ENCODE measurements at places on chromosomes 2 and 18. TPM values are rescaled to one million over a fixed set of nuclear protein-coding genes. Genes with fewer than 3 reads are reported as not detected.

DNA sequence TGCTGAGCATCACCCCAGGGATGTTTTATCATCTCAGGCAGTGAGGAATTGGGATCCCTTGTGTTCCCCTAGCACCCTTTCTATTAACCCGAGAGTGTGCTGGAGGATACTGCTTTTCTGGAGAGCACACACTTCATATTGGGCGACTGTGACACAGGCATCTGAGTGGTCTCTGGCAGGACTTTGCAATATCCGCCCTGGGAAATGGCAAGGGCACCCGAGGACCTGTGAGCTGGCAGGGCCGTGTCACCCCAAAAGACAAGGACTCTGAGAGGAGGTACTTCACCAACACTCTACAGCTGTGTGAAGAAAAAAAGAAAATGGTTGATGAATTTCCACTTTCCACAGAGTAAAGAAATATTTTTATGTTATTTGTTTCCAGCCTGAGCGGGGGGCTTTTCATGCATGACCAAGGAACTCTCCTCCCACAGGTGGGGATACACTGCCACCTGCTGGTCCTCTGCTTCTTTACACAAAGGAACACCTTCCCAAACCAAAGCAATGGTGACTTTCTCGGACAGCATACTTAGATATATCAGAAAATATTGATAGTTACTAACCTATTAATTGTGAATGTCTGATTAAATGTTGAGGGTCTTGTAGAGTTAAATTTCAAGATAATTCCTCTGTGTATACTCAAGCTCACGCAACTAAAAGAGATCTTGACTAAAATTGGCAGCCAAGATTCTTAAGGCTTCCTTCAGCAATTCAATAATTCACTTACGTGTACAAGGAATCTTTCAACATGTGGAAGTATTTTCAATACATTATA is 45.9 kb upstream of the REG3G start:
- DNase-seq: no peak

The CFC1 gene
- total RNA-seq: not detected

GRCh38 chr18:13480571-13481255 is 245.6 kb downstream of the FAM210A start:
- no peak for DNase-seq

DNA sequence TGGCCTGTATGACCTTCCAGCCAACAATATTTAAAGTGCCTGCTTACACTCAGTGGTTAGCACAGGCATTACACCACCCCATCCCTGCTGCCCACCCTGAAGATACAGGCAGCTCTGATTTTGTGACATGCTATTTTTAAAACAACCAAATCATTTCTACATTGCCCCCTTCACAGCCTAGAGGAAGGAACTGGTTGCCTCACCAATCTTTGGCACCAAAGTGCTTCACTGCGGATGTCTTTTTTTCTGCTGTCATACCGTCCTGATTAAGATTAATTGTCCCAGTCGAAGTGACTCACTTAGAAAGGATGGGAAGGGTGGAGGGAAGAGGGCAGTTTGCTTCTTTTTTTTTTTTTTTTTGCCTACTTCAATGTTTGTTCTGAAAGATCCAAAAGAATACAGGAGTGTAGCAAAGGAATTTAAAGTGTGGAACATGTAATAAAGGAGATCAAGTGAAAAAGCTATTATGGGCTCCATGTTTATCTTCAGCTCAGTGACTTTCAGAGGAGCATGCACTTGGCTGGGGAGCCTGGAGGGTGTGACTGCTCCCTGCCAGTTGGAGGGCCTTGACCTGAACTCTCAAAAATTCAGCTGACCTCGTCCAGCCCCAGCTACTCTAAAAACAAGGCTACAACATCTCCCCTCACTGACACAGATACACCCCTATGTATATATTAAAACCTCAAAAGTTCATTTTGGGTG is 501.1 kb upstream of the TNP1 start:
- DNase-seq: peak; percentile 65

DNA sequence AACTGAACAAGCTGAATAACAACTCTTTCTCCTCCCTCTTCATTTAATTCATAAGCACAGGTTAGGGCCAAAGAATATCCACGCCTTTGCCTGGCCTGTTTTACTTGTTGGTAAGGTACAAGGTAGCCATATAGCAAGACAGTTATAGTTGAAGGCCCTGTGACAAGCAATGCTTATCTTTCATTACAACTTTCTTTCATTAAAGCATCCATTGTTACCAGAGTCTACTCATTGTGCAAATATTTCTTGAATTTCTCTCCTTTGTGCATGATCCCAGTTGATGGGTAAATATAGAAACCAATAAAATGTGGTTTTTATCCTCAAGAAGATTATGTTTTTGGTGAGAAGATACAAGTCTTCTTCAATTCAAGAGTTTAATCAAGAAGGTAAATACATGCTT is 140.2 kb downstream of the UBE2E3 start:
- no peak for DNase-seq

DNA sequence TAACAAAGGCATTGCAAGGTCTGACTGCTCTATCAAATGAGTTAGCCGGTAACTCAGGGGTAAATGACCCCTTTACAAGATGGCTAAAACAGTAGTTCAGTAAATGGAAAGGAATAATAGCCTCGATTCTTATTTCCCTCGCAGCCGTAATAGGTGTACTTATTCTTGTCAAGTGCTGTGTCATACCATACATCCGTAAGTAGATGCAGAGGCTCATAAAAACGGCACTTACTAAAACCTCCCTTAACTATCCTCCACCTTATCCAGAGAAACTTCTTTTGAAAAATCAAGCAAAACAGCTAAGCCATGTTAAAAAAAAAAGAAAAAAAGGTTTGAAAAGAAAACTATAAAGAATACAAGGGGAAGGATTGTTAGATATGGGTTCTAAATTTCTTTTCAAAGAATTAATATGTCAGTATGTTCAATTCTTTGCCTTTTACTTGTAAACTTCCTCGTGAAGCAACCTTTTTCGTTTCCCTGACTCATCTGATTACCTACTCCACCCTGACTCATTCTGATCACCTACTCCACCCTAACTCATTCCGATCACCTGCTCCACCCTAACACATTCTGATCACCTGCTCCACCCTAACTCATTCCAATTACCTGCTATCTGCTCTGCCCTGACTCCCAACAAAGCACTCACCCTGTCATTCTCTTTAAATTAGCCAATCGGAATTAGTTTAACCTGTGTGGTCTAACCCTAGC is 127.5 kb downstream of the SPAG16 start:
- DNase-seq: no peak

GRCh38 chr2:4420032-4420431 is 716.7 kb downstream of the DCDC2C start:
- DNase-seq: no peak

DNA sequence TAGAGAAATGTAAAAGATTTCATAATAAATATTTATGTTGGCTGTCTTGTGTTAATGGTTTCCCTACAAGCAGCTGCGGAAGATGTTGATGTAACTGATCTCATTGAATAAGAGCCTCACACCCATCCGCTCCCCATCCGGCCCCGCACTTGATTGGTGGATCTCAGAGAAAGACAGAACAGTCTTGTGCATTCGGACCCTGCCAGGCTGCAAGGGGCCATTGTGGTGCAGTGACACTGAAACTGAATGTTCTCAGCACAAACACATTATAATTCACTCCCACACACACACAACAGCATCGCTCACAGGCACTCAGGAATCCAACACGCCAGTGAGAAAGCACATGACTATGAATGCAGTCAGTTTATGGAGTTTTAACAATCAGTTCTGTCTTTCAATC is 47.8 kb downstream of the PRELID3A start:
- DNase-seq: no peak

The AMER3 gene
- not detected for total RNA-seq

- no peak for DNase-seq
These were observed 5.8 kb downstream of the CIB4 start for GRCh38 chr2:26635401-26635800.

GRCh38 chr2:117917223-117917917 is 96.5 kb downstream of the CCDC93 start:
- DNase-seq: no peak

GRCh38 chr2:237097911-237098702 is 12.4 kb downstream of the COPS8 start:
- no peak for DNase-seq

GRCh38 chr18:59795882-59796281 is 98.7 kb upstream of the CCBE1 start:
- DNase-seq: no peak

- no peak for DNase-seq
These were observed 233.5 kb upstream of the RBBP8 start for GRCh38 chr18:22699629-22700028.

GRCh38 chr2:219314804-219315468 is 5.7 kb upstream of the PTPRN start:
- no peak for DNase-seq

- DNase-seq: no peak
These were observed 45.2 kb downstream of the USP34 start for GRCh38 chr2:61425605-61426155.

The TIMM21 gene
- total RNA-seq: 27.0 TPM

DNA sequence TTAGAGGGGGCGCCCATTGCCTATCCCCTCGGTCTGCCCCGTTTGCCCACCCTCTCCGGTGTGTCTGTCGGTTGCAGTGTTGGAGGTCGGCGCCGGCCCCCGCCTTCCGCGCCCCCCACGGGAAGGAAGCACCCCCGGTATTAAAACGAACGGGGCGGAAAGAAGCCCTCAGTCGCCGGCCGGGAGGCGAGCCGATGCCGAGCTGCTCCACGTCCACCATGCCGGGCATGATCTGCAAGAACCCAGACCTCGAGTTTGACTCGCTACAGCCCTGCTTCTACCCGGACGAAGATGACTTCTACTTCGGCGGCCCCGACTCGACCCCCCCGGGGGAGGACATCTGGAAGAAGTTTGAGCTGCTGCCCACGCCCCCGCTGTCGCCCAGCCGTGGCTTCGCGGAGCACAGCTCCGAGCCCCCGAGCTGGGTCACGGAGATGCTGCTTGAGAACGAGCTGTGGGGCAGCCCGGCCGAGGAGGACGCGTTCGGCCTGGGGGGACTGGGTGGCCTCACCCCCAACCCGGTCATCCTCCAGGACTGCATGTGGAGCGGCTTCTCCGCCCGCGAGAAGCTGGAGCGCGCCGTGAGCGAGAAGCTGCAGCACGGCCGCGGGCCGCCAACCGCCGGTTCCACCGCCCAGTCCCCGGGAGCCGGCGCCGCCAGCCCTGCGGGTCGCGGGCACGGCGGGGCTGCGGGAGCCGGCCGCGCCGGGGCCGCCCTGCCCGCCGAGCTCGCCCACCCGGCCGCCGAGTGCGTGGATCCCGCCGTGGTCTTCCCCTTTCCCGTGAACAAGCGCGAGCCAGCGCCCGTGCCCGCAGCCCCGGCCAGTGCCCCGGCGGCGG is 1.7 kb downstream of the MYCN start:
- DNase-seq: peak; percentile 30

GRCh38 chr2:149513461-149513860 is 74.1 kb downstream of the MMADHC start:
- no peak for DNase-seq

The CCBE1 gene
- total RNA-seq: 60.4 TPM

DNA sequence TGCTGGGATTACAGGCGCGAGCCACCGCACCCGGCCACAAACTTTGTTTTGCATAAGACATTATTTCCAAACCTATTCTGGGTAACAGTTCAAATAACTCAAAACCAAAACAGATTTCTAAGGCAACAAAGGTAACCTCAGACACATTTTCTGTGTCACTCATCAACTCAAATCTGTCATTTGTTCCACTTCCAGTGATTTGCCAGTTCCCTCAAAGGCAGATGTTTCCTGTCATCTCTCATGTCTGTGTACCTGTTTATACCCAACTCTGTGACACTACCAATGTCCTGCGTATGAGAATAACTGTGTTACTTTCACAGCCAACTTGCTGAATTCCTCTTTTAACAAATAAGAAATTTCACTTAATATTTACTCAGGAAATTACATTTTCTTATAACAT is 54.4 kb downstream of the SCN3A start:
- DNase-seq: no peak

DNA sequence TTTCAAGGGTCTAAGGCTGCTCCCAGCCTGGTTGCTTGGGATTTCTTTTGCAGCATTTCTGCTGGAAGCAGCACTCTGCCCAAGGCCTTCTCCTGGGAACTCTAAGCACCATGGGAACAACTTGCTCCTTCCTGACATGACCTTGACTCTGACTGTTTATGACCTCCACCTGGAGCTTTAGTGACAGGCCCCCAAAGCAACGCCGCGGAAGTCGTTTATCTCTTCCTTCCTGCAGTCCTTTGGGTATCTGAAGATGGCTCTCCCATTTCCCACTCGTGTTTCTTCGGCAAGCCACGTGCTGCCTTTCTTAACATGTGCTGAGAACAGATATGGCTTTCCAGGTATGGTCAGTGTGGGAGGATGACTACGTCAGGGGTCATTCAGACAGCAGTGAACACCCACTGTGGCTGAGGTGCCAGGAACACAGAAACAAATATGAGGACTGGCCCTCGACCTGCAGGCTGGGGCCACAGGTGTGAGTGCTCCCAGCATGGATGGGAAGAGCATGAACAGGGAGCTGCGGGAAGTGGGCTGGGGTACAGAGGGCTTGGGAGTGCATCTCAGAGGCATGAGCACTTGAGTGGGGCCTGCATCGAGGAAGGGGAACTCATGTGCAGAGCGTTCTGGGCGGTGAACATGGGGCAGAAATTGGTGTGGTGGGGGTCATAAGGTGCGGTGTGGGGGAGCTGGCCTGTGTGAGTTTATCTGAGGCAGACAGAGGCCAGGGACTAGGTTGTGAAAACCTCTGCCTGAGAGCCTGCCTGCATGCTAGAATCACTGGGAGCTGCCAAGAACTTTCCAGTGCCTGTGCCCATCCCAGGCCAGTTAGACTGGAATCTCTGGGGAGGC is 140.5 kb downstream of the TSN start:
- DNase-seq: no peak

DNA sequence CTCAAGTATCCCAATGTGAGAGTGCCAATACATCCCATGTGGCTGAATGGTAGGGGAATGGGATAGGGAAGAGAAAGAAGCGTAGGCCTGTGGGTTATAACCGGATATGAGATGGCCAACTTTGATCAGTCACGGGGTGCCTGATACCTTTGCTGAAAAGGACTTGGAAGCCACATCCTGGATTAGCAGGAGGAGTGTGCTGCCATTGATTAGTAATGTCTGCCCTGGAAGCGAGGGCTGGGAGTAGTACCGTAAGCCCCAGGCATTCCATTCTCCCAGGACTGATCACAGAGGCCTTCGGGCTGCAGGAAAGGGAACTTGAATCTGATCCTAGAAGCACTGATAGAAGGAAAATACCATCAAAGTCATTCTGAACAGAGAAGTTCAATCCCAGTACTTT is 218.5 kb downstream of the TFCP2L1 start:
- no peak for DNase-seq

DNA sequence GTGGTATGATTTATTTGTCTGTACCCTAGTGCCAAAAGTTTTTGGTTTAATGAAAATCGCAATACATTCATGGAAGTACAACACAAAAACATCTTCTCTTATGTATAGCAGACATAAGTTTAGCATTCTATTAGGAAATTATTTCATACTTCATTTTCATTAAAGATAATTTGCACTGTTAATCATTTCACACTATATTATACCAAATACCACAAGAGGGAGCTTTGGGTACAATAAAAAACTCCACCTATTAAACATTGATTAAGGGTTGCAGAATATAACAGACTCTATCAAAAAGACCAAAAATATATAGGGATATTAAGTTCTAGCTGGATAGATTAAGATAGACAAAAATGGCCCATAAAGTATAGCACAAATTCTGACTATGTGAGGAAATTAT is 79.0 kb downstream of the SLC66A3 start:
- DNase-seq: no peak

The SLC9A4 gene
- not detected for total RNA-seq

GRCh38 chr2:241852116-241852980 is 6.3 kb downstream of the PDCD1 start:
- no peak for DNase-seq

The EDAR gene
- 0.13 TPM for total RNA-seq

- DNase-seq: no peak
These were observed 150.8 kb downstream of the ANKRD44 start for GRCh38 chr2:197159661-197160211.

Measured in ovary (tissue), 10 donors.